ENCODE measurements at places on chromosomes 3 and 15.

GRCh38 chr15:53203454-53203853, 413.3 kb upstream of the ONECUT1 start:
- no peaks in the 10 kb centered on the region for H3K36me3 ChIP-seq
- H3K4me1 ChIP-seq, result no peaks in the 10 kb centered on the region
- no peak overlapping the region for H3K27ac ChIP-seq
- no peak overlapping the region for H3K4me3 ChIP-seq

- peak overlapping the region; percentile 80 for H3K27ac ChIP-seq
- peak overlapping the region; percentile 91 for H3K4me3 ChIP-seq
- H3K27me3 ChIP-seq, result no peaks in the 10 kb centered on the region
- peaks cover 40% of the 10 kb centered on the region for H3K4me1 ChIP-seq
Measured at GRCh38 chr15:43370310-43370974, 401 bp downstream of the ZSCAN29 start.

DNA sequence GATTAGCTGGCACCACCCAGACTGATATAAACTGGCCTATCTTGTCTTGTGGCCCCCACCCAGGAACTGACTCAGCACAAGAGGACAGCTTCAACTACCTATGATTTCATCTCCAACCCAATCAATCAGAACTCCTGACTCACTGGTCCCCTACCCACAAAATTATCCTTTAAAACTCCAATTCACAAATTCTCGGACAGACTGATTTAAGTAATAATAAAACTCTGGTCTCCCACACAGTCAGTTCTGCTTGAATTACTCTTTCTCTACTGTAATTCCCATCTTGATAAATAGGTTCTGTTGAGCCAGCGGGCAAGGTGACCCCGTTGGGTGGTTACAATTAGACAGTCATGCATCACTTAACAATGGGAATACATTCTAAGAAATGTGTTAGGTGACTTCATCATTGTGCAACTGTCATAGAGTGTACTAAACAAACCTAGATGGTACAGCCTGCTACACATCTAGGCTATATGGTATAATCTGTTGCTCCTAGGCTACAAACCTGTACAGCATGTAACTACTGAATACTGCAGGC, 48.1 kb upstream of the MAP4 start:
- DNase-seq, result no peak
- no peak overlapping the region for H3K27ac ChIP-seq
- peaks cover 8% of the 10 kb centered on the region for H3K4me1 ChIP-seq

DNA sequence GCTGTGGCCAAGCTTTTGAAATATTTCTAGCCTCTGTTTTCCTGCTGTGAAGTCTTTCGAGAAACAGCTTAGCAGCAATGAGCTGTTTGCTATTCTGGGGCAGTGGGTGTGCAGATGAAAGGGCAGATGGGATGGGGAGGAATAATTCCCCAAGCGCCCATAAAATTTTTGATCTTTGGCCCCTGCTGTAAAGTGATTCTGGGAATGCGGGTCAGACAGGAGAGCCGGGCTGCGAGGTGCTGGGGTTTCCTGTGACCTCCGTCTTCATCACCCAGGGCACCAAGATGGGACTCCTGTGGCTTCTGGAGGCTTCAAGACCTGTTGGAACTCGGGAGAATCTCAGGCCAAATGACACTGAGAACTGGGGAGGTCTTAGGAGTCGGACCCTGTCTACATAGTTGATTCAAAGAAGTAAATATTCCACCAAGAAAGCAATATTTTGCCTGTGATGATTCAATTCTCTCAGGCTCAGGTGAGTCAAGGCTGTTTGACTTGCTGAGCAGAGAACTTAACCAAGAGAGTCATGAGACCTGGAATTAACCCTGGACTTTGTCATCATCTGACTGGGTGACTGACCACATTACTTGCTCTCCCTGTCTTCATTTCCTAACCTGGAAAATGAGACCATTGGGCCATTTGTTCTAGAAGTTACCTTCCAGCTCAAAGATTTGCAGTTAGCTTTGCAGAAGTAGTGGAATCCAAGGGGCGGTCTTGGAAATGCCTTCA, 86.4 kb downstream of the POLR2M start:
- H3K4me3 ChIP-seq, result no peak overlapping the region
- no peaks in the 10 kb centered on the region for H3K36me3 ChIP-seq
- H3K27ac ChIP-seq, result no peak overlapping the region
- no peaks in the 10 kb centered on the region for H3K27me3 ChIP-seq
- H3K4me1 ChIP-seq, result no peaks in the 10 kb centered on the region
- no peak for DNase-seq

DNA sequence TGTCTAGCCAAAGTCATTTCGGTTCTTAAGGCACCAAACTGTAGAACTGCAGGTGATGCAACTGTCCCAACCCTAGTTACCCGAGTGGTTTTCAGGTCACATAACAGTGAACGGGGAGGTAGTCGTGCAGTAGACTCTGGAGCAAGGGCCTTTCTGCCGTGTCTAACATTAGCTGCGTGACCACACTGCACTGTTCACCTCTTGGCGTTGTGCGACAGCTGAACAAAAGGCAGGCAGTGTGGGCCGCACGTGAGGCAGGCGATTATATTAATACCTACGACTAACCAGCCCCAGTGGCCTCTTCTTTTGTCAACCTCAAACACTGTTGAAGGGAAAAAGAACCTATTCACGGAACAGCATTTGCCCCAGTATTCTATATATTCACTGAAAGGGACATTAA, 2.8 kb downstream of the LRRN1 start:
- peaks cover 13% of the 10 kb centered on the region for H3K4me1 ChIP-seq
- H3K36me3 ChIP-seq, result no peaks in the 10 kb centered on the region
- DNase-seq, result no peak
- peaks cover 3% of the 10 kb centered on the region for H3K27me3 ChIP-seq
- H3K4me3 ChIP-seq, result no peak overlapping the region
- H3K27ac ChIP-seq, result no peak overlapping the region

- no peaks in the 10 kb centered on the region for H3K27me3 ChIP-seq
- DNase-seq, result no peak
- H3K4me3 ChIP-seq, result no peak overlapping the region
- H3K36me3 ChIP-seq, result no peaks in the 10 kb centered on the region
- no peaks in the 10 kb centered on the region for H3K4me1 ChIP-seq
Measured at GRCh38 chr15:54033869-54034458, 55.7 kb downstream of the UNC13C start.

DNA sequence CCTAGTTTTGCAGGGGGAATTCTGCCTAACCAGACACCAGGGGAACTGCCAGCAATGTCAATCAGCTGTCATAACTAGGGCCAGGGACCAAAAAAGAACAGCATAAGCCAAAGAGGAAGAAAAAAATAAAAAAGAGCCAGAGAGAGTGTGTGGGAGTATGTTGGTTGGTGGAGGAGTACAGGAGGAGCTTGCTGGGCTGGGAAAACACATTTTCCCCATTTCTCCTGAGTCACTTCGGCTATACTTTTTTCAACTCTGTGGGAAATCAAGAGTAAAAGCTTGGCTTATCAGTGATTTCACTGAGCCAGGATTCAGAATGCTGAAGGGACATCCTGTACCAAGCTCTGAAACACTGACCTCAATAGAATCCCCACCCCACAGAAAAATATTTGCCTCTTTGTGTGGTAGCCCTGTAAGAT, 144.7 kb upstream of the DPH6 start:
- no peak for DNase-seq
- peaks cover 35% of the 10 kb centered on the region for H3K27me3 ChIP-seq
- no peak overlapping the region for H3K27ac ChIP-seq
- no peak overlapping the region for H3K4me3 ChIP-seq

DNA sequence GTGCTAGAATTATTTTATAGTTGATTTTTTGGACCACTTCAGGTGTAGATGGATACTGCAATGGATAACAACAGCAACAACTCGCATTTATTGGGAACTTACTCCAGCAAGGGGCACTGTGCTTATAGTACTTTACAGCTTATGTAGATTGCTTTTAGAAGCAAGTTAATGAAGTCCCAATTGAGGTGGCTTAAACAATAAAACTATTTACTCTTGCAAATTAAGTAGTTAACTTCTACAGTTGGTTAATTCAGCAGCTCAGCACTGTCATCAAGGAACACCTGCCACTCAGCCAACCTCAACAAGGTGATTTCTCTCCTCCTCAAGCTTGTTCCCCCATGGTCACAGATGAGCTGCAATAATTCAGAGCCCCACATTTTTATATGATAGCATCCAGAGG, 124.1 kb downstream of the RASA2 start:
- H3K27ac ChIP-seq, result peak overlapping the region; percentile 58
- peaks cover 15% of the 10 kb centered on the region for H3K36me3 ChIP-seq
- H3K4me3 ChIP-seq, result no peak overlapping the region
- no peaks in the 10 kb centered on the region for H3K27me3 ChIP-seq

DNA sequence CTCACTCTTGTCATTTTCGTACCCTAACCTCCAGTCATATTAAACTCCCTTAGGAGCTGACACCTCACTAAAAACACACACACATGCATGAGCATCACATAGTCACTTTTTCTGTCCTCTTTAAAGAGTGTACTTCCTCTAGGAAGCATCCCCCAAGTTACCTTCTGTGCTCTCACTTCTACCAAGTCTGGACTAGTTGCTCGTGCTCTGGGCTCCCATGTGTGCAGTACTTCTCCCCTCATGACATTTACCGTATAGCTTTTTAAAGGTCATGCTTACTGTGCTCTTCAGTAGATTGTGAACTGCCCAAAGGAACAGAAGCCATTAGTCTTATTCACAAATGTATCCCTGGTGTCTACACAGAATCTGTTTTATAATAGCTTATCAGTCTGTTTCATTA, 42.0 kb downstream of the CRYBG3 start:
- no peaks in the 10 kb centered on the region for H3K36me3 ChIP-seq
- H3K4me3 ChIP-seq, result no peak overlapping the region
- H3K27me3 ChIP-seq, result no peaks in the 10 kb centered on the region
- H3K4me1 ChIP-seq, result no peaks in the 10 kb centered on the region
- no peak for DNase-seq

DNA sequence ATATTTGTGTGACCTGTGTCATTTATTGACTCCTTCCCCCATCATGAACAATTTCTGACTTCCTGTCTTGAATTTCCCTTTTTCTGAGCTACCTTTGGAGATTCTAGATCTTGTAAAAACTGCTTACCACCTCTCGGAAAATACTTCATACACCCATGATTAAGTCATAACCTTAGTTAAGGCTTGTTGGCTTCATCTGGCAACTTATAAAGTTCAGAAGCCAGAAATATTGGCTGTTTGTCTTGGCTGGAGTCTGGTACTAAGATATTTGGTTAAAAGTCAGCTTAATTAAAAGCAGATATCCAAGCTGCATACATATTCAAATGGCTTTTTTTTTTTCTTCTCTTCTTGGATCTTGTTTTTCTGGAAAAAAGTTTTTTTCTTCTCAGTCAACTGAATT, 37.3 kb upstream of the B3GALNT1 start:
- no peak overlapping the region for H3K27ac ChIP-seq
- H3K27me3 ChIP-seq, result no peaks in the 10 kb centered on the region
- peaks cover 2% of the 10 kb centered on the region for H3K4me1 ChIP-seq
- no peaks in the 10 kb centered on the region for H3K36me3 ChIP-seq
- DNase-seq, result no peak
- H3K4me3 ChIP-seq, result no peak overlapping the region

DNA sequence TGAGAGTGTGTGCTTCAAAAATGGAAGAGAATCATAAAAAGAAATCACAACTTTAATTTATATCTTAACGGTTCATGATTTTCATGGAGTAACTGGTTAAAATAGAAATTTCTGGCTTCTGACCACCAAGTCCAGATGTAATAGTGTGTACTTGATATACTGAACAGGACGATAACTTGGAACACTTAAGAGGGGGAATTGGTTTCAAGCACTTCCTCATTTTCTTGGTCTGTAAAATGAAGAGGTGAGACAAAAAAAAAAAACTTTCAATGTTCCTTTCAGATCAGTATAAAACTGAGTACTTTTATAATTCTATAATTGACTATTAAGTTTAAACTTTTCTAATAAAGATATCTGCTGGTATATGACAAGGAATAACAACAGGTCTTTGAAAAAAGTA, 64.0 kb upstream of the TRA2B start:
- H3K4me1 ChIP-seq, result peaks cover 10% of the 10 kb centered on the region
- no peak overlapping the region for H3K27ac ChIP-seq
- H3K27me3 ChIP-seq, result peaks cover 27% of the 10 kb centered on the region
- H3K4me3 ChIP-seq, result no peak overlapping the region
- DNase-seq, result no peak
- no peaks in the 10 kb centered on the region for H3K36me3 ChIP-seq

DNA sequence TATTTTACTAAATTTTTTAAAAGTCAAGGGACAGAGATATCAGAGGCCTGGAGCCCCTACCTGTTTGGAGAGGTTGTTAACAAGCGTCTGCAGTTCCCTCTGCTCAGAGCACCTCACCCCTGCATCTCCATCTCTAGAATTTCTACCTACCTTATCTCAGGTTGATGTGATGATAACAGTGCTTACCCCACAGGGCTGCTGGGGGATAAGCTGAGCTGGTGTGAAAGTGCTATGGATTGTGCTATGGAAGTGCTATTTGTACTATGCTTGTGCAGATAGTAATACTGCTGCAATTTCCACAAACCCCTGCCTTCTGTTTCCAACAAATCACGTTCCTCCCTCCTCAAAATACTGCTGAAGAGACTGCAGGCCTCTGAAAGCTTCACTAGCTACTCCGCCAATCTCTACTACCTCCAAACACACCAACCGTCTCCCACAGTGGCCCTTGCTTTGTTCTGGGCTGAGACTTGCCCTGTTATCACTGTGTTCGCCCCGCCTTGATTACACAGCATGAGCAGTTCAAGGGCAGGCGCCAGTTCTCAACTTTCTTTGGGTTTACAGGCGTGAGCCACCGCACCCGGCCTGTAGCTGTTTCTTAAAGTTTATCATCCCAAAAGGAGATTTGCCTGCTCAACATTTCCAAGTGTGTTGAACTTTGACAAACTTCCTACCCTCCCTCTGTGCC, 28.4 kb upstream of the PARL start:
- no peak overlapping the region for H3K4me3 ChIP-seq
- H3K27ac ChIP-seq, result no peak overlapping the region
- no peaks in the 10 kb centered on the region for H3K4me1 ChIP-seq
- no peak for DNase-seq

GRCh38 chr3:103052236-103052830, 617.5 kb downstream of the ZPLD1 start:
- no peak overlapping the region for H3K4me3 ChIP-seq
- H3K36me3 ChIP-seq, result no peaks in the 10 kb centered on the region
- H3K4me1 ChIP-seq, result no peaks in the 10 kb centered on the region
- H3K27me3 ChIP-seq, result no peaks in the 10 kb centered on the region
- no peak for DNase-seq

DNA sequence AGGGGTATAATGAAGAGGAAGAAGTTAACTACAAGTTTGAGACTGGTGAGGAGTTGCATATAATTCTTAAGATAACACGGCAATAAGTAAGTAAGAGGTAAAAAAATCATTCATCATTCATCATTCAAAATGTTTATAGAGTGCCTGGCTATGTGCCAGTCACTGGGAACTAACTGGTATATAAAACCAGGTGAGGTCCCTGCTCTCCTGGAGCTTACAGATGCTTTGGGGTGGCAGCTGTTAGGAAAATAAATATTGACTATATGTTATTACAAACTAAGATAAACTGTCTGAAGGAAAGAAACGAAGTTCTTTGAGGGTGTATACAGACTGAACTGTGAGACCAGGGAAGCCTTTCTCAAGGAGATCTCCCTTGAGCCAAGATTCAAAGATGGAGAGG, 2.9 kb downstream of the CASR start:
- no peak overlapping the region for H3K27ac ChIP-seq
- H3K4me3 ChIP-seq, result no peak overlapping the region
- no peak for DNase-seq
- H3K36me3 ChIP-seq, result no peaks in the 10 kb centered on the region
- H3K4me1 ChIP-seq, result peaks cover 4% of the 10 kb centered on the region
- peaks cover 79% of the 10 kb centered on the region for H3K27me3 ChIP-seq

Measured in activated naive CD8-positive, alpha-beta T cell treated with anti-CD3 and anti-CD28 coated beads for 36 hours (primary cell).